A549 treated with GW870086 at 1 μM for 4 hours (cell line): ENCODE measurements at places on chromosomes 7 and 10. TPM values are rescaled to one million over a fixed set of nuclear protein-coding genes. Genes with fewer than 3 reads are reported as not detected.

The ZNF727 gene
- total RNA-seq, result not detected in 5 replicates

The APBB1IP gene
- total RNA-seq, result 5.7 to 6.8 TPM (median 6.5 TPM) in 5 replicates

The TAS2R4 gene
- total RNA-seq, result 0.12 to 0.17 TPM (median 0.13 TPM) in 4 of 5 replicates, not detected in the other

The SCART1 gene
- 0.15 to 0.34 TPM (median 0.21 TPM) in 4 of 5 replicates, not detected in the other for total RNA-seq

The TUBAL3 gene
- total RNA-seq, result 0.19 to 0.50 TPM (median 0.27 TPM) in 5 replicates

The HBP1 gene
- total RNA-seq, result 12.0 to 21.2 TPM (median 19.2 TPM) in 5 replicates

The TMEM229A gene
- total RNA-seq, result not detected in 5 replicates

The LRRD1 gene
- not detected in 5 replicates for total RNA-seq
